CD4-positive, alpha-beta T cell treated with Interleukin-15 for 4 hours (primary cell): ENCODE measurements at places on chromosomes 2 and 18.

DNA sequence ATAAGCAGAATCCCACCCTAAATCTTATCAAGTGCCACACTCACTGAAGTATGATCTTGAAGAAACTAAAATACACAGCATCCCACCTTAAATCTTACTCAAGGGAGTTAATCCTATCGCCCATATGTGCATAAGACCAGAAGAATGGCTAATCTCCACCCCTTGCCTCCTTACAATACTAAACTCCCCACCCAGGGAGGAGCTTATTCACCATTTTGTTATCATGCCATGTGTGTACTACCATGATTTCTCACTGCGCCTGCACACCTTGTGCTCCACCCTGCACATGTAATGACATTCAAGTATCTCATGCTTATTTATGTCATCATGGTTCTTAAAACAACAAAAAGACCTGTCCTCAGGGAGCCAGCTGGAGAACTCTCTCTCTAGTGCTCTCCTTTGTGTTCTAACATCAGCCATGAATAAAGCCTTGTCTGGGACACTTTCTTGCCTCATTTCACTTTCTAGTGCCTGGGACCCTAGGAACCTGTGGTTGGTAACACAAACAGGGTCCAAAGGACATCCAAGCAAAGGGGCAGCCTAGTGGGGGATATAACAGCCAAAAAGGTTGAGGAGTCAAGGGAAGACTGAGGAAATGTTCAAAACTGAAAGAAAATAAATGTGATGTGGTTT is 87.4 kb downstream of the SLC66A3 start:
- DNase-seq = no peak

DNA sequence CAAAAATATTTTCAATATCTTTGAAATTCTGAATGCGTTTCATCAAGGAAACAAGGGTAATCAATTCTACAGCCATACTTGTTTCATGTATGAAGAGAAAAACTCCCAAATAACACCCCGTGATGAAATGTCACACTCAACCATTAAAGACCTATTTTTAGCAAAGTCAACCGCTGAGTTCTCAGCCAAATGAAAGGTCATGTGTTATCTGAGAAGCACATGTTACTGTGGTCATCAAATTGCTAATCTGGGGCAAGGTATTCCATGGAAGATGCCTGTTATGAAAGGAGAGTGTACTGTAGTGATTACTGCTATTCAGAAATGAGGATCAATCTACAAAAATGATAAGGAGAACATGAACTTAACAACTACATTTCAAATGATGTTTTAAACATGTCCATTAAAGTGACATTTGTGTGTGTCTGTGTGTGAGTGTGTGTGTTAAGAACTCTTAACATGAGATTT is 126.7 kb downstream of the BCL2 start:
- DNase-seq = no peak

DNA sequence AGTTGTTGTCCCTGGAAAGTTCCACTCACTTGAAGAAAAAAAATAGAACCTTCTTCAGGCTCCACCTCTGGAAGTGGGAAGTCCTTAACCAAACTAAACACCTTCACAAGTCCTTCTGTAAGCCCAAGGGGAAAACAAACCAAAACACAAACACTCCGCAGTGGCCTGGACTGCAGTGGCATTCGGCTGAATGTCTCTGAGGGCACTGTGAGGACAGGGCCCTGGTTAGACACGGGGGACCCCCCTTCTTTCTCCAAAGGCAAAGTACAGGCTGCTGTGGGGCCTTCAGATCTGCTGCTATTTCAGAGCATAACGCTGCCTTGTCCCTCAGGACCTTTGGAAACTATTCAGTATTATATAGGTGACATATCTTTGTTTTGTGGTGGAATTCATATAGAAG is 28.1 kb downstream of the FOSL2 start:
- no peak for DNase-seq

DNA sequence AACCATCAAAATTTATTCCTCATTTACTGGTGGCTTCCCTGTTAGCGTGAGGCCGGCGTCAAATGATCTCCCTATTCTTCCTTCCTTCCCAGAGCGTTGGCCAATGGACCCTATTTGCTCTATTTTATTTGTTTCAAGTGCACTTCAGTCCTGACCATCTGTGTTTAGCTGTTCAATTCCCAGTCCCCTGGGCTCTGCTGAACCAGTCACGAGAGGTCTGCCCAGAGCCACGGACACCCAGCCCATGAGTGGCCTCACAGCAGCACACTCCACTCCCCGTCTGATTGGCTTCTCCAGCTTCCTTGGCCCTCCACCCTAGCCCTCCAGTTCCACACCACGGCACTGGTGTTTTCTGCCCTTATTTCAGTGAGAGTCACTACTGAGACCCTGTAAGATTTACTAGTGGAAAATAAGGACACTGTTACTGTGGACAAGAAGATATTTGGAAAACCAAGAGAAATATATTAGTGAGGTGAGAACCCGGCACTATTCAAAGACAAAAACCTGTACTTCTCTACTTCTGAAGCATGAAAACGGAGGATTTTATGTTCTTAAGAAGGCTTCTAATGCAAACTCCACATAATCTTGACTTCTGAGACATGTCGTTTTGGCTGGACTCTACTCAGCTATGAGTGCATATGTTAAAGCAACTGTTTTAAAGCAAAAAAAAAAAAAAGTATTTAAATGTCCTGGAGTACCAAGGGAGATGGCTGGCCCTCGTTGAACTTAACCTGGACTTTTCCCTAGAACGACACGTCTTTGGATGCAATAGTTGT is 86.6 kb downstream of the COL6A3 start:
- no peak for DNase-seq

DNA sequence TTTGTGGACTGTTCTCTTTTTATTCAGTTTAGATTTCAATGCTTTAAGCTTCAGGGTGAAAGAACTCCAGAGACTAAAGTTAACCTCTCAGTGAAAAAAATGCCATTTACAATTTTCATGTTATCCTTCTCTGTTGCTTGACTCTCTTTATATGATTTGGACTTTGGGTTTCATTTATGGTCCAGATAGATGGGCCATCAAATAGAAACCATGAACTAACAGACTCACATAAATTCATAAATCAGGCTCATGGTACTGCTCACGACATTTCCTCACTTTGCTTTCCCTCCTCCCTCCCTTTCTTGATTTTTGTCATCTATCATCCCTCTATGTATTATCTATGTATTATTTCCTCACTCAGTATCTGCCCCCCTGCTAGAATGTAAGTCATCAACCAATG is 10.0 kb downstream of the FAM110C start:
- DNase-seq = no peak

GRCh38 chr2:164657129-164657528 is 35.8 kb upstream of the GRB14 start:
- DNase-seq = no peak

DNA sequence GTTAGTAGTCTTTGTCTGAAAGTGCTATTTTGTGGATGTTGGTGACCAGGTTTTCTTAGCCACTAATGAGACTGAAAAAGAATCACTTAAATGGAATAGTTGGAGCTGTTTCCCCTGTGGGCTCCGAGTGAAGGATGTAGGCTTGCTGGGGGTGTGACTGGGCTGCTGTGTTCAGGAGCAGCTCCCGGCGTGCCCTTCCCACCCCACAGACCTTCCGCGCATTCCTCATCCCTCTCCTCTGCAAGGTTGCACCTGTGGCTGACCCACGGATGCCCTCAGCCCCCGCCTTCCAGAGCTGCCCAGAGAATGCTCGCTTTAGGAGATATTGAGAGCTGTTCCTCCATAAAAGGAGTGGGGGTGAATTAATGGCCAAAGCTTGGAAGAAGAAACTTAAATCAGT is 174.3 kb downstream of the LDLRAD4 start:
- no peak for DNase-seq

DNA sequence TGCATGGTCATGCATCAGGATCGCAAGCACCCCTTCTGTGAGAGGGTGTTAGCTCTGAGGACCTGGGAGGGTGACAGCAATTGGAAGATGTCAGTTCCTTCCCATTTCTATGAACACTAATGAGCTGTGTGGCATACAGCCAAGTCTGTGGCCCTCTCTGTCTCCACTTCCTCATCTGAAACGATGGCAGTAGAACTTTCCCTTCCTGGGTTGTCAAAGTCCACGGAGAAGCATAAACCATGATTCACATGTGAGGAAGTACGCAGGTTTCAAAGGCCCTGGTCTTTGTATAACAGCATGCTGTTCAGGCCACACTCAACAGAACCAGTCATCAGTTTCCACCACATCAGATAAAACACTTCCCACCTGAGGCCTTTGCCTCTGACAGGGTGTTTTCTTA is 167.4 kb upstream of the RAB6C start:
- peak; percentile 7 for DNase-seq

DNA sequence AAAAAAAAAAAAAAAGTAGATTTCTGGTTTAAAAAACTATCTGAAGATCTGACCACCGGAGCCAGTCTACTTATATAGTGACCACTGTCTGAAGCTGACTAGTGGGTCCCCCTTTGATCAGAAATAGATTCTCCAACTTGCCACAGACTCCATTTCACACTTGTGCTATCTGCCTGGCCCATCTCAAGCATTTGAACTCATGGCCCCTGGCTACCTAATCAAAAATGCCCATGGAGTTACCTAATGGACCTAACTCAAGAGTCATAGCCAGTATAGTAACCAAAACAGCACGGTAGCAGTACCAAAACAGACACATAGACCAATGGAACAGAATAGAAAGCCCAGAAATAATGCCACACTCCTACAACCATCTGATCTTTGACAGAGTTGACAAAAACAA is 17.0 kb upstream of the ATL2 start:
- DNase-seq = no peak
